ENCODE measurements at places on chromosomes 13 and 19.

DNA sequence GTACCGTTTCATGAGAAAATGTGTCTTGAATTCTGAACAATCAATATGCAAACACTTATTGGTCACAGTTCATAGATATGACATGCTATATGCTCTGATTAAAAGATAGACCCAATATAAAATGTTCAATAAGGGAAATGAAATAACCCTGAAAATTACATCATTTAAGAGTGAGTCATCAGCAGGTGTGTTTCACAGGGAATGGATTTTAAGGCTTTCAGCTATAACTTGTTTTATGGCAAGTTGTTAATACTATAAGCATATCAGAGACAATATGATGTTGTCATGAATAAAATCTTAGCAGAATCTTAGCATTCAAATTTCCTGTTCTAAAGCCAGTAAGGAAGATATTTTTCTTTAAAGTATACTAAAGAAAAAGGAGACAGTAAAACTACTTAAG is 483.4 kb upstream of the PCDH9 start:
- DNase-seq = no peak

DNA sequence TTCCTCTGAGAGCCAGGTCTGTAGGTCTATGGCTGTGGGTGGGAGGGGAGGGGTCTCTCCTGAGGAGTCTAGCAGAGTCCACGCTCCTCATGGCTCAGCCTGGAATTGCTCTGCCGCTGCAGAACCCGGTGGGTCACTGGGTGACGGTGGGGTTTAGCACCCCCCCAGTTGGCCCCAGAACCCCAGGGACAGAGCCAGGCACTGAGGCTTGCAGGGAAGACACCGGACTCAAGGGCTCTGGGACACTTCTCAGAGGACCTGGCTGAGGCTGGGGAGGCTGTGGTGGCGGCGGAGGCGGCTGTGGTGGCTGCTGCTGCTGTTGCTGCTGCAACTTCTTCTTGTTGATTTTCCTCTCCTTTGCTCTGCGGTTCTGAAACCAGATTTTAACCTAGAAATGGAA is 6.1 kb downstream of the CDX2 start:
- DNase-seq = no peak

GRCh38 chr13:74979703-74980102 is 502.3 kb downstream of the TBC1D4 start:
- DNase-seq = no peak

- no peak for DNase-seq
Observed at GRCh38 chr13:80436571-80437169, 95.7 kb upstream of the SPRY2 start.

DNA sequence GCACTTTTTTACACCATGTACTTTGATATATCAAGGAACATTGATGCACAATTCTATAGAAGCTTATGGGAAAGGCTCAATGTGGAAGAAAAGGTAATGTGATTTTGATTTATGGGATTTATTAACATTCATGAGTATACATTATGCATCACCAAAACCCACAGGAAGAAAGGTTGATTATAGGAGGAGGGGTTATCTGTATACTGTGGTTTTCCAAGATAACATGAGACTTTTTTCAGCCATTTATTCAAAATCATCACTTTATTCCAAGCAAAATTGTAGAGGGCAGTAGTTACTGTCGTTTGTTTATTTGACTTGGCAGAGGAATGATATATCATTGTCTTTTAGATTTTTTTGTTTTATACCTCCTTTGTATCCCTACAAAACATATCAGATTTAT is 54.9 kb downstream of the WDFY2 start:
- DNase-seq = no peak

GRCh38 chr19:4501691-4502090 is 16.6 kb downstream of the PLIN4 start:
- no peak for DNase-seq

GRCh38 chr13:42041684-42042035 is 6.8 kb upstream of the DGKH start:
- DNase-seq = no peak

DNA sequence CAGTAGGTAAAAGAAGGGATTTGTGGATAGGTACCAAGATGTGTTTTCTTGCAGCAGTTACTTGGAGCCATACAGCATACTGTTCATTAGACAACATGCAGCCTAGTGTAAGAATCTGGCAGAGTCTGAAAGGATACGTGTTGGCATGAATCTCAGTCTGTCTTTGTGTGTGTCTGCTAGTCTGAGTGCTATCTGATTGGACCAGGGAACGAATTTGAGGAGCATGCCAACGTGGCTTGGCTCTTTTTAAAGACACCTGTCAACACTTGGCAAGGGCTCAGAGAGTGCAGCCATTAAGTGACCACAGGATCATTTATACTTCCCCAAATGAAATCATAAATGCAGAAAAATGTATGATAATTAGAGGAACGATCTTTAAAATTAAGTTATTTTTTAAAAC is 27.6 kb upstream of the ATXN8OS start:
- DNase-seq = no peak

- no peak for DNase-seq
Observed at GRCh38 chr13:68214691-68215415, 984.7 kb upstream of the PCDH9 start.

- DNase-seq = no peak
Observed at GRCh38 chr19:40626918-40627317, 25.7 kb downstream of the LTBP4 start.

- no peak for DNase-seq
Observed at GRCh38 chr19:41626877-41627276, at the start of gene CEACAM4. Gene CEACAM4 (minus strand): TSS chr19:41627074. CDS start chr19:41626963, 111 bp downstream.

GRCh38 chr13:111230385-111230930 is 90.0 kb upstream of the TEX29 start:
- DNase-seq = no peak

DNA sequence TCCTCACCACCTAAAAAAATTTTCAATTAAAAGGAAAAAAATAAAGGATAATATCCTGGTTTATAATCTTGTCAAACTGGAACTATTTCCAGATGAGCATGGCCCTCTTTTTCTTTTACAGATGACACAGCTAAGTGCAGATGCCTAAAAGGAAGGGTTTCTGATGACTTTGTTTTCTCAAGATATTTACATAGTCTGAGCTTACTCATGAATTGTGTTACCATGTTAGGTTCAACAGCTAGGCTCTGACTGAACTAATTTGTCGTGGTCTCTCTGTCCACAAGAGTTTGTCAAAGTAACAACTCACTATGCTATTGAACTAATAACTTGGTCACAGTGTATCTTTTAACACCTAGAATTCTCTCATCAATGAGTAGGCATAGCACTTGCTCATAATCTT is 780.8 kb downstream of the GPC5 start:
- DNase-seq = no peak

DNA sequence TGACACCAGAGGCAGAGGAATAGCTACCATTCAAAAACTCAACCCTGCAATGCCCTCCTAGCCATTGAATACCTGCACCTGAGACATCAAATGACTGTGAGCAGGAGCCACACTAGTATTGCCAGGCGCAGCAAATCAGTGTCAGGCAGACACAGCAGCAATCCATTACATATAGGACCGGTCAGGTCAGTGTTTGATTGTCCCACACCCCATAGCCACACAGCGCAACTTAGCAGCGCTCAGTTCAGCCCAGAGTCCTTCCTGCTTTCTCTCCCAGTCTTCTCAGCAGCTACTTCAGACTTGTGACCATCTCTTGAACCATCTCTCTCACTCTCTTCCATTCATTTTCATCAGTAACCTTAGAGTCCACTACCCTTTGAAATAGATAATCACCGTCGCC is 181.6 kb upstream of the GPR12 start:
- no peak for DNase-seq

DNA sequence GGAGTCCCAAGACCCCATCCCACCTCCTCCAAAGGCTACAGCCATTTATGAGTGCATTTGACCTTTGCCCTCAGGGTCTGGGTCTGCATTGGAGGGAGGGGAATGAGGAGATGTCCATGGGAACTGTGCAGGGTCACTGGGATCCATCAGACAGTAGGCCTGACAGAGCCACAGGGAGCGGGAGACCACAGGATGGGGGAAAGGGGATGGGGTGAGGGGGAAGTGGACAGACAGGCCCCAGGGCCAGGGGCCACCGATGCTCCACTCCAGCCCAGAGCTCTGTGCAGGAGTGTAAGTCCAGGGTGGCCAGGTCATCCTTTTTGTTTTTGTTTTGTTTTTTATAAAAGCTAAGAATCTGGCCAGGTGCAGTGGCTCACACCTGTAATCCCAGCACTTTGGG is 82.5 kb downstream of the CHST8 start:
- DNase-seq = no peak

GRCh38 chr13:78772933-78773332 is 114.0 kb upstream of the OBI1 start:
- DNase-seq = no peak

- no peak for DNase-seq
Observed at GRCh38 chr19:30204721-30205120, 167.5 kb upstream of the ZNF536 start.

DNA sequence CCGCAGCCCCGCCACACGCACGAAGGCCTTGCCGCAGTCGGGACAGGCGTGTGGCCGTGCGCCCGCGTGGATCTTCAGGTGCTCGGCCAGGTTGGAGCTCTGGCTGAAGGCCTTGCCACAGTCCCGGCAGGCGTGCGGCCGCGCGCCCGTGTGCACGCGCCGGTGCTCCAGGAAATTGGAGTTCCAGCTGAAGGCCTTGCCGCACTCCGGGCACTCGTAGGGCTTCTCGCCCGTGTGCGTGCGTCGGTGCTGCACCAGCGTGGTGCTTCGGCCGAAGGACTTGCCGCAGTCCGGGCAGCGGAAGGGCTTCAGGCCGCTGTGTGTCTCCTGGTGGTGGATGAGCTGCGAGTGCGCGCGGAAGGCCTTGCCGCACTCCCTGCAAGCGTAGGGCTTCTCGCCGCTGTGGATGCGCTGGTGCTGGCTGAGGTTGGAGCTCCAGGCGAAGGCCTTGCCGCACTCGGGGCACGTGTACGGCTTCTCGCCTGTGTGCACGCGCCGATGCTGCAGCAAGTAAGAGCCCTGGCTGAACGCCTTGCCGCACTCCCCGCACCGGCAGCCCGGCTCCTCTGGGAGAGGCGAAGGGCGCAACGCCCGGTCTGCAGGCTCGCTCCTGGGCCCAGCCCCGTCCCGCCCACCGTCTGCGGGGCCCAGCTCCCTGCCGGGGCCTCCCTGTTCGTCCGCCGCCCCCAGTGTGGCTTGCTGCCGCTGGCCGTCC is 3.6 kb upstream of the A1BG start:
- DNase-seq = no peak

DNA sequence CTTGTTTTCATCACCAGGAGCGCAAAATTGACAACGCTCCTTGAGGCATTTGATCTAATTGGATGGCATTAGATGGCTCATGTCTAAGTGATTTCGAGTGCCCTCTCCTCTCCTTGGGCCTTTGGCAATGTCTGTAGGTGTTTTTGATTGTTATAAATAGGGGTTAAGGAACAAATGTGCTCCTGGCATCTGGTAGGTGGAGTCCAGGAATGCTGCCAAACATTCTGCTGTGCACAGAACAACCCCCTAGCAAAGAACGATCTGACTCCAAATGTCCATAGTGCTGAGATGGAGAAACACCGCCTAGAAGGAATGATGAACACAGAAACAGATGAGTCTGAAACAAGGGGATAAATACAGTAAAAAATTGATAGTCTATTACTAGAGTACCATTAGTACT is 68.0 kb upstream of the C1QTNF9B start:
- DNase-seq = no peak

- no peak for DNase-seq
Observed at GRCh38 chr13:32811297-32811800, 204.9 kb upstream of the KL start.

DNA sequence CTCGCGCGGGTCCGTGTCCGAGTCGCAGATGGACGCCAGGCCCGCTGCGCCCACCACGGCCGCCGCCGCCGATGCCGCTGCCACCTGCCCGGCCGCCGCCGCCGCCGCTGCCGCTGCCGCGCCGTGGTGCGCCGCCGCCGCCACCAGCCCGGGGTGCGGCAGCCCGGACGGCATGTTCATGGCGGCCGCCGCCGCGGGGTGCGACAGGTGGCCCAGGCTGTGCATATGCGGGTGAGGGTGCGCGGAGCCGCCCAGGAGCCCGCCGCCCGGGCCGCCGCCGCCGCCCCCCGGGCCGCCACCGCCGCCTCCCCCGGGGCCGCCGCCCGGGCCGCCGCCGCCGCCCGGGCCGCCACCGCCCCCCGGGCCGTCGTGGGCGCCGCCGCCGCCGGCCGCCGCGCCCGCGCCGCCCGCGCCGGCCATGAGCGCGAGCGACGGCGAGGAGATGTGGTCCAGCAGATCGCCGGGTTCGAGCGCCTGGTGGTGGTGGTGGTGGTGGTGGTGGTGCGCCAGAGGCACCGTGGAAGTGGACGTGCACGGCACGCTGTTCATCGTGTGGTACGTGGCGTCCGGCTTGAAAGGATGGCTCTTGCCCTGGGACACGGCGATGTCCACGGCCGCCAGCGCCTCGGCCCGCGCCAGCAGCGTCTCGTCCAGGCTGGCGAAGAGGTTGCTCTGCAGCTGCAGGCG is 1.3 kb downstream of the POU4F1 start:
- DNase-seq = no peak

DNA sequence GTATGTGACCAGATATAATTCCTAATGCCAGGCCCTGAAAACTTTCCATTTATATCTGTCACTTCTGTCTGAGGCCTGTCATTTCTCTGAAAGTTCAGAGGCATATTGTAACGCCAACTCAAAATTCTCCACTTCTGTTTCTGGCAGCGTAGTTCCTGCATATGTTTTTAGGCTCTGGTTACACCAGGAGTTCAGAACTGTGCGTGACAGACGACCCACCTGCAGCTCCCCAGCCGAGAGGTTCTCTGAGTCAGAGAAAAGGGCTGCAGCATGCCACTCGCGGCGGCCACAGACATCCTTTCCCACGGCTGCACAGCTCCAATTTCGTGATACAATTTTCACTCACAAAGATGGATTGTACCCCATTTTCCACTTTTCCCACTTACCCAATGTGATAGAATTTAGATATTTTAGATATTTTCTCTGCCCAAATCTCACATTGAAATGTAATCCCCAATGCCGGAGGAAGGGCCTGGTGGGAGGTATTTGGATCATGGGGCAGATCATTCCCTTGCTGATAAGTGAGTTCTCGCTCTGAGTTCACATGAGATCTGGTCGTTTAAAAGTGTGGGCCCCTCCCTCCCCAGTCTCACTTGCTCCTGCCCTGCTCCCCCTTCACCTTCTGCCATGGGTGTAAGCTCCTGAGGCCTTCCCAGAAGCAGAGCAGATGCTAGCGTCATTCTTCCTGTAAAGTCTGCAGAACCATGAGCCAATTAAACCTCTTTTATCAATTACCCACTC is 308.1 kb downstream of the LIG4 start:
- no peak for DNase-seq

DNA sequence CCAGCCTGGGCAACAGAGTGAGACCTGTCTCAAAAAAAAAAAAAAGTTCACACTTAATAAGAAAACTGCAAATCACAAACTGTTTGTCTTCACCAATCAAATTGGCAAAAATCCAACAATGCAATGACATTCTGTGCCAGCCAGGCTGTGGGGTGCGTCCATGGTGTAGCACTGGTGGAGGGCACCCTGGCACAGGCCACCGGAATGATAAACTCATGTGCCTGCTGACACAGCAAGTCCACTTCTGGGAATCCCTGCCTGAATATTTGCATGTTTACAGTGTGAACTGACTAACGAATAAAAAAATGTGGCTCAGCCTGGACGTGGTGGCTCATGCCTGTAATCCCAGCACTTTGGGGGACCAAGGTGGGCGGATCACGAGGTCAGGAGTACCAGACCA is 1.6 kb upstream of the LRRC25 start:
- no peak for DNase-seq
